Muscle of back (tissue), 13 donors: ENCODE measurements at places on chromosomes 4 and X. TPM values are rescaled to one million over a fixed set of nuclear protein-coding genes. Genes with fewer than 3 reads are reported as not detected.

DNA sequence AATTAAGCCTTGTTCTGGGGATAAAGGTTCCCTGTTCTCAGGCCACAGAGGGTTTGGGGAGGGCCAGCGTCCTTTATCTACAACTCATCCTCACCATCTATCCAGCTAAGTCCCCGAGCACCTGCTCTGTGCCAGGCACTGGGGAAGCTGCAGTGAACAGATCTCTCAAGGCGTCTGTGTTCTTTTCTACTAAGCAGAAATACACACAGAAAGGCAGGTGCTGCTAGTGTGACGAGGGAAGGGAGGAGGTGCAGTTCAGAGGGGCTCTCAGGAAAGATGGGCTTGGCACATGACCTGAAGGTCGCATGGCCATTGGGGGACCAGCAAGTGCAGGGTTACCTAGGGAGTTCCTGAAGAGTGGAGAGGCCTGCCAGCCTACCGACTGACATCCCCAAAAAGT is 352.2 kb downstream of the NR3C2 start:
- no peak for DNase-seq

DNA sequence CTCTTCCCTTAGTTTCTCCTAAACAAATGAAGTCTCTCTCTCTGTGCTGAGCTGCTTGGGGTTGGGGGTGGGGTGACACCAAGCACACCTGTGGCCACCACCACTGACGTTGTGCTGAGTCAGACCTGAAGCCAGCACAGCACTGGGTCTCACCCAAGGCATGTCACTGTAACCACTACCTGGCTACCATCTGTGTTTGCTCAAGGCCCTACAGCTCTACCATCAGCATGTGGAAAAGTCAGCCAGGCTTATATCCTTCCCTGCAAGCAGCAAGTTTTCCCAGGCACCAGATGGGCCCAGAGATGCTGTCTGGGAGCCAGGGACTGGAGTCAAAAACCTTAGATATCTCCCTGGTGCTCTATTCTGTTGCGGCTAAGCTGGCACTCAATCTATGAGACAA is 6.9 kb downstream of the CXCL10 start:
- no peak for DNase-seq

DNA sequence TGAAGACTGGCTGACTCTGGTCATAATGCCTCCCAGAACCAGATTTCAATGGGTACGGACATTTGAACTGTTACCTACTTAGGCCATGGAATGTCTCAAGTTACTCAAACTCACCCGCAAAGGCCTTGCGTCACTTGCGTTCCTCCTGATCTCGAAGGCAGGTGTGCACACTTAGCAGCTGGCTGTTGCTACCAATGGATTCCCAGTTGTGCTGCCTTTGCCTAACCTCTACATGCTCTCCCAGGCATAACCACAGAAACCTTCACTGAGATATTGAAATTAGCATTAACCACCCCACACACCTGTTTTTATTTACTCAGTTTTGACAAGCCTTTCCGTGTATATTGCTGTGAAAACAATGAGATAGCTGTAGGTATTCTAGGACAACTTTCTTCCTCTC is 2.8 kb downstream of the ERVMER34-1 start:
- no peak for DNase-seq

GRCh38 chr4:13849778-13850177 is 222.3 kb upstream of the BOD1L1 start:
- no peak for DNase-seq

- no peak for DNase-seq
Observed at GRCh38 chr4:168853770-168854169, 156.3 kb downstream of the CBR4 start.

- DNase-seq = no peak
Observed at GRCh38 chrX:110242371-110242770, 75.5 kb downstream of the AMMECR1 start.

- no peak for DNase-seq
Observed at GRCh38 chr4:185671066-185671465, 135.8 kb upstream of the PDLIM3 start.

AGTR2 gene
- polyA plus RNA-seq = 32.1 TPM

ASMT gene
- not detected for polyA plus RNA-seq

CLCN5 gene
- 89.3 TPM for polyA plus RNA-seq

MRPL1 gene
- polyA plus RNA-seq = 75.4 TPM

GLRA2 gene
- 0.14 TPM for polyA plus RNA-seq

AFAP1 gene
- 38.1 TPM for polyA plus RNA-seq

PGAM4 gene
- polyA plus RNA-seq = not detected
